ENCODE measurements at places on chromosomes 3 and 15.

DNA sequence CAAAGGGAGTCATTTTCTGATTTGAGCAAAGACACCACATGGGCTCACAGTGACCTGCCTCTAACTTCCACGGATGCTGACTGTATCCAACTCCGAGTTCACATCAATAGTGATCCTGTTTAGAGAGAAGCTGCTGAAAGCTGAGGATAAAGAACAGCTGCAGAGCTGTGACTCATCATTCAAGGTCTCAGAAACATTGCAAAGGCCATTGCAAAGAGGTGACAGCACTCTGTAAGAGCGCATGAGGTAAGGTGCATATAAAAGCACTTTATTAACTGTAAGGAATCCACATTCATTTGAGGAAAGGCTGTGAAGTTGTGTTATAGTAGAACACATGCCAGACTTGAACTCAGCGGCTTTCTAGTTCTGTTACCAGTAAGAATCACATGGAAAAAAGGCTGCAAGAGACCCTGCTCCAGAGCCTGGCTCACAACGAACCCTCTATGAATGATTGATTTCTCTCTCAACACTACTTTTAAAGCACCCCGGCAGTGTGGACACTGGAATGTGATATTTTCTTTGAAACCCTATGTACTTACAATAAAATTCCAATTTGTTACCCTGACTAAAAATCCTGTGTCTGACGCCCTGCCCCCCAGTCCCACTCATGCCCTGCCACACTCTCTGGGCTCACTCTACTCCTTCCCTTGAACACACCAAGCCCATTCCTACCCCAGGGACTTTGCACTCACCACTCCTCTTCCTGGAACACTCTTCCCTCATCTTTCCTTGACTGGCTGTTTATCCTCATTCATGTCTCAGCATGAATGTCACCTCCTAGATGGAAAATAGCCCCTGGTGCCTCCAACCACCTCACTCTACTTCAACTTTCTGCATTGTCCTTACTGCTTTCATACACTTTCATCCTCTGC, 111.2 kb downstream of the LSM3 start:
- DNase-seq: peak; percentile 84

GRCh38 chr3:71512544-71512943, 71.0 kb downstream of the FOXP1 start:
- no peak for DNase-seq

GRCh38 chr15:79160211-79160610, 69.6 kb upstream of the RASGRF1 start:
- peak; percentile 74 for DNase-seq

DNA sequence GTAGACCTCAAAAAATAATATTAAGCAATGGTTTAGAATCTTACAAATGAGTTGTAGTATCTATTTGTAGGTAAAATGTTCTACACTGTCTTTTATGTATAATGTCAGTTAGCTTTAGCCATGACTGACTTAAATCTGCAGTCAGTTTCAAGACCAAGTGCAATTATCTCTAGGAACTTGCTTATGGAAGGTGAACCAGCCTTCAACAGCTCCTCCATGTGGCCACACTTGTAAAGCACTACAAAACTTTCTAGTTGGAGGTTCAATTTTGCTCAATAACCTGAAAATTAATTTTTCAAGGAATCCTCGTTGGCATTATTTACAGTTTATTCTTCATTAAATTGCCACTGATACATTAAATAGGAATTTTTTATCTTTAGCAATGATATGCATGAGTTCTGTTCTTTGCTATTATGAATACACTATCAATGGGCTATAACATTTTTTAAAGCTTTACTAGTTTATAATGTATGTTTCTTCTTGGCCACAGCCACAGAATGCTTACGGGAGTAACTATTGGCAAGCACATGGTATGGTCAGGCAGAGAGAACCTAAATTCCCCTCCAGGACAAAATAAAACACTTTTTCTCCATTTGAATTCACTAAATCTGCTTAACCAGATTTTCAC, 315.3 kb upstream of the UBE2E2 start:
- DNase-seq: peak; percentile 8

GRCh38 chr15:42034628-42035434, 14.0 kb upstream of the PLA2G4E start:
- DNase-seq: no peak

GRCh38 chr3:9091486-9092235, 128.4 kb upstream of the RAD18 start:
- no peak for DNase-seq

All from EL (cell line).